ENCODE measurements at places on chromosomes 7 and 10. TPM values are rescaled to one million over a fixed set of nuclear protein-coding genes. Genes with fewer than 3 reads are reported as not detected.

The TUBB8 gene
- not detected for total RNA-seq

The CLIP2 gene
- total RNA-seq: 50.2 TPM

The IGFBP3 gene
- 763 TPM for total RNA-seq

- H3K36me3 ChIP-seq: no peaks in the 10 kb centered on the region
- no peak overlapping the region for H3K27ac ChIP-seq
- DNase-seq: no peak
Observed at GRCh38 chr10:33783557-33783956, 449.1 kb upstream of the NRP1 start.

GRCh38 chr10:115033898-115034297, 59.3 kb upstream of the ATRNL1 start:
- peaks cover 2% of the 10 kb centered on the region for H3K4me1 ChIP-seq
- no peak for DNase-seq
- no peaks in the 10 kb centered on the region for H3K36me3 ChIP-seq
- no peaks in the 10 kb centered on the region for H3K27me3 ChIP-seq
- no peak overlapping the region for H3K4me3 ChIP-seq
- no peak overlapping the region for H3K27ac ChIP-seq

DNA sequence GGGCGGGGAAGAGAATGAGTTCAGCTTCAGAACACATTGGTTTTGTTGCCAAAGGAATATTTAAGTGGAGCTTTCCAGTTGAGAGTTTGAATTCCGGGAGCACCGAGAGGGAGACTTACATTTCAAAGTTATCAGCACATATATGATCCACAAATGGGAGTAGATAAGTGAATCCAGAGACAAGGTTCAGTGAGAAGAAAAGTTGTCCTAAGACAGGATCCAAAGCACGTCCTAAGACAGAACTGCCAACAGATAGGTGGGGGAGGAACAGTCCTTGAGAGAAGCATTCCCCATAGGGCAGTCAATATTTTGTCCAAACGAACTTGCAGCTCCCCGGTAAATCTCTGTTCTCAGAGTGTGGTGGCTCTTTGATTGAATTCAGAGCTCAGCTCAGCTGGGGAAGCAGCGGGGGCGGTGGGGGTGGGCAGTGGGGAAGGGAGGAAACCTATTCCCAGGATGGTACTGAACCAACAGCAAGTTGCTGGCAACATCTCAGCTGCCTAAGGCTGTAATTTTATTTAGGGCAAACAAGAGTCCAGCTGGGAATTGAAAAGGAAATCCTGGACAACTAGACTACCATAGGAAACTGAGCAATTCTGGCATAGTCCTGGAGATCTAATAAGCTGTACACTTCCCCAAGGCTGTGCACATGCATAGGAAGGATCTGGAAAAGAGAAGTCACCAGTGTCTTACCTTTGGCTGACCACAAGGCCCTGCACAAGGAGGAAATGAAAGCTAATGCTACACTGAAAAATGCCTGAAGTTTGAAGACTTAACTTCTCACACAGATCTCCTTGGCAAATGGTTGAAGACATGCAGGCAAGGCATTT, 94.2 kb upstream of the CXCL12 start:
- H3K36me3 ChIP-seq: no peaks in the 10 kb centered on the region
- no peak overlapping the region for H3K27ac ChIP-seq
- H3K4me1 ChIP-seq: peaks cover 10% of the 10 kb centered on the region
- no peaks in the 10 kb centered on the region for H3K27me3 ChIP-seq
- no peak overlapping the region for H3K4me3 ChIP-seq
- no peak for DNase-seq

Measured in ascending aorta (tissue), 2 donors.